ENCODE measurements at places on chromosomes 1 and 21.

DNA sequence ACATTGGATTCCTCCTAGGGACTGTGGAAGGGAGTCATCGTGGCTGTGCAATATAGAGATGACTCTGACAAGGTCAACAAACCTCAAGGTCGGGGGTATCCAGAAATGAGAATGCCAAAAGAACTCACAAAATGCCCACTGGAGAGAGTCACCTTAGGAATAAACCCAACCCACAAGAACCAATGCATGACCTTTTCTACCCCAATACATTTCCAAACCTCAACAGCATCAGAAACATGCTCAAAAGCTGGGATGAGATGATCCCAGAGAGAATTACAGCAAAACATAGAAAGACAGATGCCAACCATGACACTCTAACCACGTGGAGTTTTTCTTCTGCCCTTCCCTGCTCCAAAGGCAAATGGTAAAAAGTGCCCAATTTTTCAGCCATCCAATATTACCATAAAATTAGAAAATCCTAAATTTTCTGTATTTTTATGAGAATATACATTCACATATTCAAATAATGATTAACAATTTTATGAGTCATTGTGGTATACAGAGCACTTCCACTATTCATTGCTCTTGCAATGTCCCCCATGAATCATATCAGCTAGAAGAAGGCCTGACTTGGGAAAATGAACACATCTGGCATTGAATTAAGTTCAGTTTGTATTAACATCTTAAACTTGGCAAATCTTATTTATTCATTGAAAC is 88.2 kb upstream of the PALMD start:
- DNase-seq = no peak

- DNase-seq = no peak
Observed at GRCh38 chr1:174946031-174946430, 53.7 kb upstream of the CACYBP start.

GRCh38 chr1:12345350-12346217 is 115.8 kb downstream of the VPS13D start:
- no peak for DNase-seq

DNA sequence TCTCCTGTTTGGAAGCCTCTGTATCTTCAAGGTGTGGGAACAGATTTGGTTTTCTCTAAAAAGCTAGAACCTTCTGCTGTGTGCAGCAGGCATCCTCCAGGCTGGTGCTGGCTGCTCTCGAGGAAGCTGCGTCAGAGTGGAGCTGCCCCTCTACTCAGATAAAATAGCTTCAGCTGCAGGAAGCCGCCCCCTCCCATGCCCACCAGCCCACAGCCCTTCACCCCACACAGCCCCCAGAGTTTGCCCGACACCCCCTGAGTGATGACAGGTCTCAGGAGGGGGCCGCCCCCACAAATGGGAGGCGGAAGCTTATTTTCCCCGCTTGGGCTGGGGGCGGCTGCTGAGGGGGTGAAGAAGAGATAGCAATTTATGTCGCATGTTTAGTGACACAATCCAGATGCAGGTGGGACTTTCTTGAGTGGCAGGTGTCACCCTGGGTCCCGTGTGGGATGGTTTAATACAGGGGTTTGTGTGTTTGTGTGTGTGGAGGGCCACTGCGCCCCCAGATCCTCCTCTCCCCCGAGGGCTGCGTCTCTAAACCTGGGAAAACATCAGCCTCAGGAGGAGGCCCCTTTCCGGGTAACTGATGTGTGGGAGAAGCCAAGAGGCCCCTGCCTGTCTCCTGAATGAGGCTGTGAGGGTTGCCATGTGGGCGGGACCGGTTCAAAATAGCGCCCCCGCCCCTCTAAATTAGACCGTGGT is 55.4 kb downstream of the STUM start:
- DNase-seq = no peak

GRCh38 chr1:99621340-99621901 is 24.5 kb upstream of the PALMD start:
- DNase-seq = no peak
